Stimulated activated CD4-positive, alpha-beta T cell treated with anti-CD3 and anti-CD28 coated beads, Interleukin-1b, Interleukin-23, amount 100 ng/mL, for 24 hours (primary cell): ENCODE measurements at places on chromosomes 3 and 15.

GRCh38 chr3:65006300-65006739, 318.5 kb upstream of the ADAMTS9 start:
- no peak for DNase-seq

DNA sequence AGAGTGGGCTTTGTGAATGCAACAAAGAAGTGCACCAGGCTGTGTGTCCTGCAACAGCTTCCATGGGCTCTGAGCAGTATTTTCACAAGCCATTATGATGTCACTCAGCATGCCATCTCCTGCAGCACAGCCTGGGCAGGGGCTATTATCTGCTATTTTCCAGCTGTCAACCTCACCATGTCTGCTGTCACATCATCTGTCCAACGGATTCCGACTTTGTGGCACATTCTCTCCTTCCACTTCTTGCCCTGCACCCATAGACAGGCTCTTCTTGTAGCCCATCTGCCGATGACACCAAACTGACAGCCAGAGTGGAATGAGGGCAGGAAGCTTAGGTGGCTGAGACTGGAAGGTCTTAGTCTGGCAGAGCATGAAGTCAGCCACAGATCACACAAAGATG, 691.9 kb downstream of the NTRK3 start:
- DNase-seq, result no peak

GRCh38 chr15:69615736-69616135, 163.1 kb downstream of the RPLP1 start:
- no peak for DNase-seq

DNA sequence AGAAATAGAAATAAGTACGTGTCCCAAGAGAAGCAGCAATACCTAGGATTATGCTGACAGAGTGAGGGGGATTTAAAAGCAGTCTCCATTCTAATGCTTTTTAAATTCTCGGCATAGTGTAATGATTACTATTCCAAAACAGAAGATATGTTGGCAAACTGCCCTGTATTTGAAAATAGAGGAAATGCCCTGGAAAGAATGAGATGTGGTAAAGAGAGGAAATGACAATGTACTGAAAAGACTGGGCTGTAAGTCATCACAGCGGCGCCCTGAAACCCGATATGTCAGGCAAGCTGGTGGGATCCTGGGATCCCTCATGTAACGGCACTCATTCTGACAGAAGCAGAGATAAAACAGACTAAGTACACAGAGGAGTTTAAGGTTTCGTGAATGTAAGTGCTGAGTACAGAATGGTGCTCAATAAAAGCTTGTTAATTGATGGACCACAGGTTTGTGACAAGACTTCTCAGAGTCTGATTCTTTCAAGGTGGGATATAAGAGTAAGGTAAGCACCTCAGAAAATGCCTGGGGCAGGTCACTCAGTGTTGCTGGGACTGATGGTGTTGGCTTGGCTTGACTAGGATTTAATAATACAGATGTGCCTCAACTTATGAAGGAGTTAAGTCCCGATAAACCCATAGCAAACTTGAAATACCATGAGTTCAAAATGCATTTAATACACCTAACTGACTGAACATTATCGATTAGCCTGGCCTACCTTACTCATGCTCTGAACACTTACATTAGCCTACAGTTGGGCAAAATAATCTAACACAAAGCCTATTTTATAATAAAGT, 91.4 kb downstream of the NFKBIZ start:
- no peak for DNase-seq

DNA sequence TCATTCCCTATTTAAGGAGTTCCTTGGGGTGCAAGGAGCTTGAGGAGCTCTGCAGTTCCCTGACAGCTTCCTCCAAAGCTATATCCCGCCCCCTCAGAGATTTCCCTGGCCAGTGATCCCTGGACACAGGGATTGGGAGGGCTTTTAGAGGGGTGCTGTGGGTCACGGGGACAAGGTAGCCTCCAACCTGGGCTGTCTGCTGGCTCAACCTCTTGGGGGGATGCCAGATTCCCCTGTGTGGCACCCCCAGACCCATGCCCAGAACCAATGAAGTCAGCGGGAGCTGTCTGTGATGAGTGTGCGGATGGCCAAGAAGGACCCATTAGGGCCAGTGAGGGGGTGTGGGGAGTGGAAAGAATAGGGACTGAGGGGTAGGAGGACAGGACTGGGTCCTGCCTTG, 21.0 kb upstream of the ATP2B2 start:
- DNase-seq, result no peak

- no peak for DNase-seq
Measured at GRCh38 chr3:107369791-107370190, 7.4 kb upstream of the CCDC54 start.

DNA sequence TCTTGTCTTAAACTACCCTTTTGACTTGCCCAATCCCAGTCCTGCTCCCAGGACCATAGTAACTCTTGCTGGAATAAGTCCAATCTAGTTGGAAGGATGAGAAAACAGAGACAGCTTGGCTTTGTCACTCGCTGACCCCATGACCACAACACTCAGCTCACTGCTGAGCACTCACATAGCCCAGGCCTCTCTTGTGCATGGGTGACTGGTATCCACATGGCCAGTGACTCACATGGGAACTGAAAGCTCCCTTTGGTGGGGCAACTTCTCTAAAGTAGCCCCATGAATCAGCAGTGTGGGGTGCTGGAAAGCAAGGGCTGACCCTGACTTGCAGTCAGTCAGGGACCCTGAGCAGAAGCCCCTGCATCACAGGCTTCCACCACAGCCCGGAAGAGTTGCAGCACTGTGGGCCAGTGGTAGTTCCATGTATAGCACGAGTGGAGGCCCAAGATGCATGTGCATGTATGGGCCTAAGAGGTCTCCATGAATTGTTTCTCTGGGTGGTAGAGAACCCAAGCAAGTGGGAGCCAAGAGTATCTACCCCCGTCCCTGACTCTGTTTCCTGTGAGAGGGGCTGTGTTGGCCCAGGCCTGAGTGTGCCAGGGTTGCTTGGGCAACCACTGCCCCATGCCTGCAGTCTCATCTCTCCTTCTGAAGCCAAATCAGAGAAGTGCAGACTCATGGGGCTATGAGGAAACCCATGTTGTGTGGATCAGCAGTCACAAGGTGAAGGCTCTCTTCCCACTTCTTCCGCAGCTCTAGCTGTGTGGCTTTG, 62.1 kb upstream of the XCR1 start:
- no peak for DNase-seq

DNA sequence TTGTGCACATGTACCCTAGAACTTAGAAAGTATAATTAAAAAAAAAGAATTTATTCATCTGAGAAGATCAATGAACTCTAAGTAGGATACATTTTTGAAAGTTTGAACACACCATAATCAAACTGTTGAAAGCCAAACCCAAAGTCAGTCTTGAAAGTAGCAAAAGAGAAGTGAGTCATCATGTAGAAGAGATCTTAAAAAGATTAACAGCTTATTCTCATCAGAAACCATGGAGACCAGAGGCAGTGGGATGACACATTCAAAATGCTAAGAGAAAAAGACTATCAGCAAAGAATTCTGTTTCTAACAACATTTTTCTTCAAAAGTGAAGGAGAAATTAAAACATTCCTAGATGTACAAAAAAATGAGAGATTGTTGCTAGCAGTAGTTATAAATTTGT, 60.7 kb downstream of the TIMP4 start:
- no peak for DNase-seq

- DNase-seq, result no peak
Measured at GRCh38 chr15:36571301-36571700, 8.1 kb upstream of the CDIN1 start.

DNA sequence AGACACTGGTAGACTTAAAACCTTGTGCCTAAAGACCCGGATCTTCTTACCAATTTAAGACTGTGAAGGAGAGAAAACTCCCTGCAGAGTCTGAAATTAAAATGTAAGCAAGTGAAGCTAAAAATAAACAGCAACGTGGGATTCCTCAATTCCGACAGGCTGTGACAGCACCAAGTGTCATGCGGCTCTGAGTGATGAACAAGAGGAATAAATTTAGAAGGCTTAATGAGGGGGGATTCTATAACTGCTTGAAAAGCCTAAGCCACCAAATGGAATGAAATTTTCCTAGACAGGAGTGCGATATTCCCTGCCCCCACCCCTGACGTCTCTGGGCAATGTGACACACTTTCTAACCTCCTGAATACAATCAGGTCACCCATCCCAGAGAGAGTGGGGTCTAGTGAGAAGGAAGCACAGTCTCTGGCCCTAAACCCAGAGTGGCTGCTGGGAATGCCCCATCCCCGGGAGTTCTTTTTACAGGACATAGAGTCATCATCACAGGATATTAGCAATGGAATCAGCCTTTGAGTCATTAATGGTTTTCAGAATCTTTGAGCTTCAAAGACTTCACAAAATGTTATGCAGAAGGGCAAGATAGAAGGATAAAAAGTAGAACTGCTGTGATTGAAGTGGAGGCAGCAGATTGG, 114.3 kb downstream of the EDEM1 start:
- DNase-seq, result no peak

- DNase-seq, result peak; percentile 29
Measured at GRCh38 chr3:124565013-124565412, 165.2 kb upstream of the UMPS start.

DNA sequence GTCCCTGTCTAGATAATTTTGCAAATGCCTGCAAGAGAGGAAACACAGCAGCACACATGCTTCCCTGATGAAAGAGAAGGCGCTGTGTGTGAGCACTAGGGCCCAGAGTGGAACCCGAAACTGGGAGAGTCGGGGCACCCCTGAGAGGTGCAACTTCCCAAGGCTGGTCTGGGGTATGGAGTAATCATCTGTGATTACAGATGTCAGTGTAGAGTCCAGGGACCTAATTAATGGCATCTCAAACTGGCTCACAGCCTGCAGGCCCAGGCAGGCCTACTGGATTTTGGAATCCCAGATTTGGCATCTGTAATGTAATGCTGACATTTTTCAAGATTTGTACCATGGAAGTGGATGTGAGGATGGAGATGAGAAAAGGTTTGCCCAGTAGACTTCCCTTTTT, 29.4 kb downstream of the PGPEP1L start:
- DNase-seq, result no peak

- no peak for DNase-seq
Measured at GRCh38 chr3:76432396-76432795, 607.5 kb upstream of the ROBO2 start.

DNA sequence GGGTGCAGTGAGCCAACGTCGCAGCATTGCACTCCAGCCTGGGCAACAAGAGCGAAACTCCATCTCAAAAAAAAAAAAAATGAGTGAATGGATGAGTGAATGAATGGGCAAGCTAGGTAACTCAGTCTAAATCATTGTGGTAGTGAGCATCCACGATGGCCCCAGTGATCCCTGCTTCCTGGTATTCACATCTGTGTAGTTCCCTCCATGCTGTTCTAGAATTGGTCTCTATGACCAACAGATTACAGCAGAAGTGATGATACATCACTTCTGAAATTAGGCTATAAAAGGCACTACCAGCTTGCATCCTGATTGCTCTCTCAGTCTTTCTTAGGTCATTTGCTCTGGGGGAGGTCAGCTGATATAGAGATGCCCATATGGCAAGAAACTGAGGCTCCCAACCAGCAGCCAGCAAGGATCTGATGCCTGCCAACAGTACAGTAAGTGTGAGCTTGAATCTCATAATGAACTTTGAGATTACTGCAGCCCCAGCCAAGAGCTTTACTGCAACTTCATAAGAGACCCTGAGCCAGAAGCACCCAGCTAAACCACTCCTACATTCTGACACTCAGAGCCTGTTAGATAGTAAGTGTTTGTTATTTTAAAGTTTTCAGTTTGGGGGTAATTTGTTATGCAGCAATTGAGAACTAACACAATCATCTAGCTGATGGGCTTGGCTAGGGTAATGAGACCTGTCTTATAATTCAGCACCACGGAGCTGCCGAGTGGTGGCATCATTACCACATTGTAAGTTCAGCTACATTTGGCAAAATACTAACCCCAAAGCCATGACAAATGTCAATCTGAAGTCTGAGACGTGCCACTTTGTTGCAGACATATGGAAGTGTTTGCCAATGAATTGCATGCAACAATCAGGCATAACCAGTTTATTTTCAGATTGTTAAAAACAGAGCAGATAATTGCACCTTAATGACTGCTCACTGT, 53.0 kb downstream of the KLHL6 start:
- DNase-seq, result no peak

- no peak for DNase-seq
Measured at GRCh38 chr3:72496051-72496670, 352.1 kb downstream of the SHQ1 start.

- no peak for DNase-seq
Measured at GRCh38 chr15:39059917-39060316, 495.3 kb upstream of the RASGRP1 start.

- DNase-seq, result no peak
Measured at GRCh38 chr3:125280668-125281361, 68.3 kb upstream of the SLC12A8 start.

- no peak for DNase-seq
Measured at GRCh38 chr3:54217828-54218227, 95.5 kb downstream of the CACNA2D3 start.

GRCh38 chr3:137542049-137542448, 222.1 kb upstream of the SOX14 start:
- DNase-seq, result no peak

- no peak for DNase-seq
Measured at GRCh38 chr3:40185029-40185695, 124.3 kb upstream of the EIF1B start.
